CD4-positive, alpha-beta T cell treated with Interleukin-6 for 4 hours (primary cell): ENCODE measurements at places on chromosomes 11 and 22.

DNA sequence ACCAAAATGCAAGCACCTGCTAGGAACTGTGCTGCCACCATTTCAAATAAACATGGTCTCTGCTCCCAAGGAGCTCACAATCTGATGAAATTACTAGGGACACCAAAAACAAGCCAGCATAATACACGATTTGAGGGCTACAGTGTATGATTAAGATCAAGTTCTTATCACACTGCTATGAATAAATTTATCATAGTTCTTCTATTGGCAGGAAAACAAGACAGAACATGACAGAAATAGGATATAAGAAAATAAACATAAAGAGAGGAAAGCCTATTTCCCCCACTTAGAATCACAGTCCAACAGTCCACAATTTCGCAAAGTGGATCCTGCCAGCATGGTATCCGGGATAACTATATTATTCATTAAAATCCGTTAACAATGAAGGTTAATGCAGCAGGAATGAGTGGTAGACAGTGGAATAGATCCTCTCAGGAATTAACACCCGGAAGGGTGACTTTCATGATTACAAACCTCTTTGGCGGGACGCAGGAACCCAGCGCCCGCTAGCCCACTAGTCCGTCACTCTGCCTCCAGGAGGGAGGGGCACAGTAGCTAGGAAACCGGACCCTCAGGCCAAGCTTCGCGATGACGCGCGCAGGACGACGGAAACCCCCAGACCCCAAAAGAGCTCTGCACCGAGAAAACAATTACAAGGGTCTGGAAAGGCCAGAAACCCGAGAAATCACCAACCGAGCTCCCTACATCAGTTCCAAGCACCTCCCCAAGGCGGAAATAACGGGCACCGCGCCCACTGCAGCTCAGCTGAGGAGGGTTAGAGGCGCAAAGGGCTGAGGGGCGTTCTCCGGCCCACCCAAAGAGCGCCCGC is 607 bp downstream of the CCDC82 start:
- DNase-seq: no peak

DNA sequence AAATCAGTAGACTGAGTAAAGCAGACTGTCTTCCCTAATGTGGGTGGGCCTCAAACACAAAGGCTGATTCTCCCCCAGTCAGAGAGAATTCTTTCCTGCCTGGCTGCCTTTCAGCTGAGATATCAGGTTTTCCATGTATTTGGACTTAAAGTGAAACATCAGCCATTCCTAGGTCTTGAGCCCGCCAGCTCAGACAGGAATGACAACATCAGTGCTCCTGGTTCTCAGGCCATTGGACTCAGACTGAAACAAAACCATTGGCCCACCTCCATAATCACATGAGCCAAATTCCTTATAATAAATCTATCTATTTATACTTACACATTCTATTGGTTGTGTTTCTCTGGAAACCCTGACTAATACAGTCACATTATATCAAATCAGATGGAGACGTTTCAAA is 56.7 kb upstream of the CLPB start:
- DNase-seq: no peak

DNA sequence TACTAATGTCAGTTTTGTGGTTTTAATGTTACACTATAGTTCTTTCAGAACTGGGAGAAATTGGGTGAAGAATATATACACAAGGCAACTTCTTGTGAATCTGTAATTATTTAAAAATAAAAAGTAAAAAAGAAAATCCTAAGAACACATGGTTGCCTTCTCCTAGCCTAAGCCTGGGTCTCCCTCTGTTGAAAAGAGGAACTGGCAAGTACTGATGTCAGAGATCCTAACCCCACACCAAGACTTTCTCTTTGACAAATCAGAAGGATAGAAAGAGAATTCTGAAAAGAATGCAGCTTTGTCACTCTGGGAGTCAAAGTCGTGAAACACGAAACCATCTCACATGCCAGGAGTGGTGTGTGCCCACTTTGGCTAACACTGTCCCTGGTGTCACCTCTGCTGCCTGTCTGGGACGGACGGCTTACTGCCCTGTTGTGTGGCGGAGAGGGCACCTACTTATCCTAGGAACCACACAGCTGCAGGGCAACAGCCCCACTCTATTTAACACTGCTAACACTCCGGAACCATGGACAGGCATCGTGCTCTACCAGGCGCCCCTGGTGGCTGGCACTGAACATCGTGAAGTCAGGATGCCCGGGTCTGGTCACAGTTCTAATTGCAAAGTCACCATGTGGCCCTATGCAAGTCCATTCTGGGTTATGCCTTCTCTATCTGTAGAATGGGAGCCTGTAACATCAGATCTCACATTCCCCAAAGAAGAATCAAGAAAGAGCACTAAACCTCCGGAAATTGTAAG is 108.7 kb upstream of the CD82 start:
- DNase-seq: no peak

GRCh38 chr11:73869332-73869949 is 7.2 kb downstream of the COA4 start:
- DNase-seq: no peak

DNA sequence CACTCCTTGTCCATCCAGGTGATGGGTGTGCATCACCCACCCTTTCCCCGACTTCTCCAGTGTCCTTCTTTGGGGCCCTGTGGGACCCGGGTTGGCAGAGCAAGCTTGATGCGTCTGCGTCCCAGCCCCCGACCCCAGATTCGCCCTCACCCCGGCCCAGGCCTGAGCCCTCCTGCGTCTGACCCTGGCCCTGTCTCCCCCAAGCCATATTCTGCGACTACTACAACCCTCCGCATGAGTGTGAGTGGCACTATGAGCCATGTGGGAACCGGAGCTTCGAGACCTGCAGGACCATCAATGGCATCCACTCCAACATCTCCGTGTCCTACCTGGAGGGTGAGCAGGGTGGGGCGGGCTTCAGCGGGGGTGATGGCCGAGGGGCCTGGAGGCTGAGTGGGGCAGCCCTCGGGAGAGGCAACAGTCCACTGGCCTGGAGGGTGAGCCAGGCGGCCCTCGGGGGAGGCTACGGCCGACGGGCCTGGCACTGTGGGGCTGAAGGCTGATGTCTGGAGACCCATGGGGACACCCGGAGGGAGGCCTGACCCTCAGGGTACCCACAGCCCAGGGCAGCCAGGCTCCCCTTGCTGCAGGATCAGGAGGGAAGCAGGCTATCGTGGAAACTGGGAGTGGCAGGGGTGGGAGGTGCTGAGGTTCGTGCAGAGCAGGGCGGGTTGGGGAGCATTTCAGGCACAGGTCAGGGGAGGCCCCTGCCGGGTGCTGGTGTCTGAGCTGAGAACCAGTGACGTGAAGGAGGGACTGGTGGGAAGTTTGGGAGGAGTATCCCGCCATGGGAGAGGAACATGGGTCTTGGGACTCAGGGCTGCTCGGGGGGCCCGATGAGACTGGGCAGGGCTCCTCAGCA is 15.3 kb downstream of the MUC2 start:
- no peak for DNase-seq

DNA sequence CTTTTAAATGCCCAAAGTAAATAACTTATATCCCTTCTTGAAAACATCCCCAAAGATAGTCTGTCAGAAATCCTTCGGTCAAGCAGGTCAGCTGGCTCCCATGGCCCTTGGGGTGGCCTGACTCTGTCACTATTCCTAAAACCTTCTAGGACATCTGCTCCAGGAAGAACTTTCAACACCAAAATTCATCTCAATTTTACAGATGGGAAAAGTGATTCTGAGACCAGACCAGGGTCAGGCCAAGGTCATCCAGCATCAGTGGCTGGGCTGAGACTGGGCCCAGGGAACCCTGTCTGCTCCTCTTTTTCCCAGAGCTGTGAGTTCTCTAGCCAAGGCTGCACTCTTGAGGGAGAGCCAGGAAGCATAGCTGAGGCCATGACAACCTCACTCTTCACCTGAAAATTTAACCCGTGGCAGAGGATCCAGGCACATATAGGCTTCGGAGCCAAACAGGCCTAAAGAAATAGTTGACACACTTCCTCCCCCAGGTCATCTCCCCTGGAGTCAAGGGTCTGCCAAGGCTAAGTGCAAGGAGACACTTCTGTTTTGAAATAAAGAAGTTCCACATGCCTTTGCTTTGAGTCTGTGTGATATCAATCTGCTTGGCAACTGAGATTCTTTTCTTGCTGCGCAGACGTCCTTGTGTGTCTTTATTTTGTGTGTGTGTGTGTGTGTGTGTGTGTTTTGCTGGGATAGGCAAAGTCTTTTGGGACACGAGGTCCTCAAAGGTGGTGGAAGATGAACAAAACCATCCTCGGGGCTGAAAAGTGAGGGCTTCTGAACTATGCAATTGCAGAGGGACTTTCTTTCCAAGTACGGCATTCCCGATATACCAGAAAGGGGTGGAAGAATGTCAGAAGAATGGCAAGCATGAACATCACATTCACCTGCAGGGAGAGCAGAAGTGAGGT is 16.8 kb upstream of the PRG2 start:
- DNase-seq: no peak

DNA sequence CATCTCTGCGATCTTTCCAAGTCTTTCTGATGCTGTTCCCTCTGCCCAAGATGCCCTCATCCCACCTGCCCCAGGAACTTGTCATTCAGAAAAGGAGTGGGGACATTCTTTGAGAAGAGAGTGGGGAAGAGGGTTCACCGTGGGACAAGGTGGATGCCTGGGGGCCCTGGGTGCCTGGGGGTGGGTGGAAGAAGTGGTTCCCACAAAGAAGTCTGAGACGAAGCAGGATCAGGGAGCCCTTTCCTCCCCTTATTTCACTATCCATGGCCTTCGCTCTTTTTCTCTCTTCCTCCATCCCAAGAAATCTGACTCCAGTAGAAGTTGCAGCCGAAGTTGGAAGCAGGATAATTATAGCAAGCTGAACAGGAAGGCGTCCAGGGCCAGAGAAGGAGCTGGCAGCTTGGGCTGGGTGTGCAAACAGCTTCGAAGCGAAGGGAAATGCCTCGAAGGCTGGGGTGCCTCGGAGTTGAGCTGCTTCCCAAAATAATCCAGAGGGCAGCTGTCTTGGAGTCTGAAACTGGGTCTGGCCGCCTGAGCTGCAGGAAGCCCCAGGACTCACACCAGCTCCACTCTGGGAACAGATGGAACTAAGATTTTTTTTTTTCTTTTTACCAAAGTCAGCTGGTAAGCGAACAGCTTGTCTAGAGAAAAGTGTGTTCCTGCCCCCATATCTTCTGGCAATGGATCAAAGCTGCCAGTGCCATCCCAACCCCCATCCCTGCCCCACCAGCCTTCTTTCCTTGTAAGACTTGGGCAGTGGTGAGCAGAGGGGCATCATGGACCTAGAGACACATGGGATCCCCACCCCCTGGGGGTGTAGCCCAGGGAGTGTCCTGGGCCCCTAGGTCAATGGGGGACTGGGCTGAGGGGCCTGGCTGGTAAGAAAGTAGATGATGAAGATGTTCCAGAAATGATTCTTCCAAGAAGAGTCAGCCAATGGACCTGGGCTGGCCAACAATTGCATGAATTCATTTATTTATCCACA is 31.5 kb downstream of the PARVG start:
- DNase-seq: no peak

DNA sequence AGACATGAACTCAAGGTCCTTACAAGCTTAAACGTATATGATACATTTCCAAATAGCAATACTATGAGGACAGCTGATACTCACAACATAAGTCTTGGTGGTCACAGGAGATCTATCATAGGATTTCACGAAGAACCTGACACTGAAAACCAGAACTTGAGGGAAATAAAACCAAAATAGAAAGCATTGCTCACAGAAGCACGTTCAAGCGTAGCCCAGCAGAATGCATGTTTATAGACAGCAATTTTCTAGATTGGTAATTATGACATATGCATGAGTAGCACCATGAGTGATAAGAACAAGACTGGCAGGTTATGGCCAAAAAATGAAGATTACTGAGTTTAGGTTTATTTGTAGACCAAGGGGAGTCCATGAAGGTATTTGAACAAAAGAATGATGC is 243.5 kb downstream of the ETS1 start:
- no peak for DNase-seq

GRCh38 chr11:44028816-44029506 is 18.8 kb upstream of the ACCSL start:
- no peak for DNase-seq

GRCh38 chr11:113723787-113724186 is 17.7 kb upstream of the TMPRSS5 start:
- DNase-seq: no peak

DNA sequence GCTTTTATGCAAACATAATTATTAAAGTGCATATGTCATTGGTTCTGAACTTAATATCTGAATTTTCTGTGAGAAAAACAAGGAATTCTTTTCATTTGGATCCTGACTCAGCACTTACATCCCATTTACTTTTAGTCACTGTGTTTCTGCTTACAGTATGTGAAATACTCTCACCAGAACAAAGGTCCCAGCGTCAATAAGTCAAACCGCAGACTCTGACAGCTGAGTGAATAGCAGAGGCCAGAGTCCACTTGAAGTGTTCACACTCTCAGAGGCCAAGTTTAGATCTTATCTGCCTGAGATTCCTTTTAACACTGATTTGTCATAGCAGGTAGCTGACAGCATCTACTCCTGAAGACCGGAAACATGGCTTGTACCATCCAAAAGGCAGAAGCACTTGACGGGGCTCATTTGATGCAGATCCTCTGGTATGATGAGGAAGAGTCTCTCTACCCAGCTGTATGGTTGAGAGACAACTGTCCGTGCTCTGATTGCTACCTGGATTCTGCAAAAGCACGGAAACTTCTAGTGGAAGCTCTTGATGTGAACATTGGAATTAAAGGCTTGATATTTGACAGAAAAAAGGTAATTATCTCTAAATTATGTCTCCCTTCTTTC is 14.6 kb downstream of the BBOX1 start:
- no peak for DNase-seq

DNA sequence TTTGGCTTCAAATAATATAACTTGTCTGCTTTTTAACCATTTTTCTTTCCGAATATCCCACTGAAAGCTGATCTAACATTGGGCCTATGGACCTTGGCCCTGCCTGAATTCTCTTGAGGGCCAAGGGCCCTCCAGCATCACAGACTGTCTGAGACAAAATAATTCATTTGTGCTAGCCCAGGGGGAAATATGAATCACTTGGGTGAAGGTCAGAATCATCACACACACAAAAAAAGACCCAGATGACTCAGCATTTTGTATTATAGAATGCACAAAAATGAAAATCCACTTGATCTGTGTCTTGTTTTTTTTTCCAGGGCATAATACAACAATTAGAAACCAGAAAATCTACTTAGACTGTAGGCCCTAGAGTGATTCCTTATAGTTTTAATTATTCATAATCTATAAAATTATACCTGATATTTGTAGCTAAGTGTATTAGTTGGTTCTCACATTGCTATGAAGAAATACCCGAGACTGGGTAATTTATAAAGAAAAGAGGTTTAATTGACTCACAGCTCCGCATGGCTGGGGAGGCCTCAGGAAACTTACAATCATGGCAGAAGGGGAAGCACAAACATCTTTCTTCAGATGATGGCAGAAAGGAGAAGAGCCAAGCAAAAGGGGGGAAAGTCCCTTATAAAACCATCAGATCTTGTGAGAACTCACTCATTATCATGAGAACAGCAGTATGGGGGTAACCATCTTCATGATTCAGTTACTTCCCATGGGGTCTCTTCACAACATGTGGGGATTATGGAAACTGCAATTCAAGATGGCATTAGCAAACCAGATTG is 15.6 kb upstream of the RDX start:
- DNase-seq: no peak
